Activated CD4-positive, alpha-beta memory T cell treated with anti-CD3 and anti-CD28 coated beads, Interleukin-2, amount 10 ng/mL, durations not matched to agents 7 days and 5 days (primary cell): ENCODE measurements at places on chromosomes 5 and 9.

- no peak for DNase-seq
Observed at GRCh38 chr5:154524181-154524580, 46.2 kb upstream of the HAND1 start.

DNA sequence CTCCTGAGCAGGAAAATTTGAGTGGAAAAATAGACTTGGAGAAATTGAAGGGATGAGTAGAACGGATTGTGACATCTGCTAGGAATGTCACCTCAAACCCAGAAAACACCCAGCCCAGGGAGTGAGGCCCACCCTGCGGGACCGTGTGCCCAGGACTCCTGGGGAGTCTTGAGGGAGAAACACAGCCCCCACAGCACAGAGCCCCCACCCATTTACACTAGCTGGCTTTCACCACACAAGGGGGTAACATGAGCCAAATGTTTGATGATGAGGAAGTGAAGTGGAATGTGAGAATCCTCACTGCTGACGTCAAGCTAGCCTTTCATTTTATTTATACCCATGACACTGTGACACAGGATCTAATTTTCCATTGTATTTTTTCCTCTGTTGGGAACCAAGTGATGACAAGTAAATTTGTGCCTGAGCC is 42.8 kb upstream of the PDE8B start:
- DNase-seq = no peak

DNA sequence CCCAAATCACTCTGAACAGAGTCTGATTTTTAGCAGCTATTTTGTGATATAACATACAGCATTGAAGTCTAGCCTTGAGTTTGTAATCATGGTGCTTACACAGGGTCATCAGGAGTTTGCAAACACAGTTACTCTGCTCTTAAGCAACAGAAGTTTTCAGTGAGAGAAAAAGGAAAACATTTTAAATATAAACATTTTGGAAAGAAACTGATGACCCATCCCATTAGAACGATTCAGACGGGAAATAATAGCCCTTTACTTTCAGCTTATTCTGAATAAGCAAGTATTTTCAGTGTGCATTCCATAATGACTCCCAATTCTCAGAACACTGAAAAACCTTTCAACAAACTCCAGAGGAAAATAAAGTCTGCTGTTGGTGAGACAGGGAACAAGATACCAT is 46.7 kb upstream of the TMC1 start:
- no peak for DNase-seq

DNA sequence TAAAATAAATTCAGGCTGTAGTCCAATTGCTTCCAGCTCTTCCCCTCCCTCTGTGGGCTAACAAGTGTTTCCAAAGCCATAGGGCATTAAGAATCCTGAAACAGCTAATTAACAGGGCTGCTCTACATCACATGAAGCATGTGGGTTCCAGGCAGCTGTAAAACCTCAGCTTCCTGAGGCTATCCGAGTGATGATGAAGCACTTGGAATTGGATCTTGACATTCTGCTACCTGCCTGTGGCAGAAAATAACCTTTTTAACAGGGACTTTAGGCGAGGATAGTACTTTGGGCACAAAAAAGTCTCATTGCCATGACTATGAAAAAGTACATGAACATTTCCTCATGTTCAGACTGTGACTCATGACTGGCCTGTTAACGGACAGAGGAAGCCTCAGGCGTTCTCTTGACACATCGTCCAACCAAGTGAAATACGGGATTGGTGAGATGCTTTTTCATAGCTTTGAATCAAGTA is 107.2 kb downstream of the PDE4D start:
- no peak for DNase-seq

DNA sequence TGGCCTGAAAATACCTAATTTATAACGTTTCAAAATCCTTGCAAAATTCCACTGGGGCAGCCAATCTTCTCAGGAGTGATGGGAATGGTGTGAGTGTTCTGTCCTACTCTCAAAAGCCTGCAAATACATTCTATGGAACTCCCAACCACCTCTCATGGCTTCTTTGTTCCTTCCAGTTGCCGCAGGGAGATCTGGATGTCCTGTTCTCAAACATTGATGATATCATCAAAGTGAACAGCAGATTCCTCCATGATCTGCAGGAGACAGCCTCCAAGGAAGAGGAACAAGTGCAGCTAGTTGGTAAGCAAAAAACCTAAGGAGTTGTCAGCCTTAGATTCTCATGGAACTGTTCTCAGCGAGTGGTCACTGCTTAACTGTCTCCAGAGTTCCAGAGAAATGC is 19.6 kb downstream of the ARHGEF37 start:
- no peak for DNase-seq

DNA sequence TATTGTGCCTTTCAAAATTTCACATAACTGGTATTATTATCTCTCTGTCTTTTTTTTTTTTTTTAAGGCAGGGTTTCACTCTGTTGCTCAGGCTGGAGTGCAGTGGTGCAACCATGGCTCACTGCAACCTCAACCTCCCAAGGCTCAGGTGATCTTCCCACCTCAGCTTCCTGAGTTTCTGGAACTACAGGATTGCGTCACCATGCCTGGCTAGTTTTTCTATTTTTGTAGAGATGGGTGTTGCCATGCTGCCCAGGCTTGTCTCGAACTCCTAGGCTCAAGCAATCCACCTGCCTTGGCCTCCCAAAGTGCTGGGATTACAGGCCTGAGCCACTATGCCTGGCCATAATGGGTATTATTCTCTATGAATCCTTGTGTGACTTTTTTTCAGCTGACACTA is 402.3 kb upstream of the SMARCA2 start:
- DNase-seq = no peak

- no peak for DNase-seq
Observed at GRCh38 chr5:138369261-138369660, 16.8 kb downstream of the KDM3B start.

DNA sequence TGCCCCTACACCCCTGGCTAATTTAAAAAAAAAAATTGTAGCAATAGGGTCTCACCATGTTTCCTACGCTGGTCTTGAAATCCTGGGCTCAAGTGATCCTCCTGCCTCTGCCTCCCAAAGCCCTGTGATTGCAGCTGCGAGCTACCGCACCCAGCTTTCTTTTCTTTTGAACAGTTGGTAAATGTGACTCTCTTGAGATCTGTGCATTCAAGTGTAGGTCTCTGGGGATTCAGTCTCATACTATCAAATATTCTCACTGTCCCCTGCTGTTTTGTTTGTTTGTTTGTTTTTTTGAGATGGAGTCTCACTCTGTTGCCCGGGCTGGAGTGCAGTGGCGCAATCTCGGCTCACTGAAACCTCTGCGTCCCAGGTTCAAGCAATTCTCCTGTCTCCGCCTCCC is 42.3 kb upstream of the CXXC5 start:
- DNase-seq = no peak

GRCh38 chr9:97570899-97571298 is 62.3 kb downstream of the TSTD2 start:
- no peak for DNase-seq

DNA sequence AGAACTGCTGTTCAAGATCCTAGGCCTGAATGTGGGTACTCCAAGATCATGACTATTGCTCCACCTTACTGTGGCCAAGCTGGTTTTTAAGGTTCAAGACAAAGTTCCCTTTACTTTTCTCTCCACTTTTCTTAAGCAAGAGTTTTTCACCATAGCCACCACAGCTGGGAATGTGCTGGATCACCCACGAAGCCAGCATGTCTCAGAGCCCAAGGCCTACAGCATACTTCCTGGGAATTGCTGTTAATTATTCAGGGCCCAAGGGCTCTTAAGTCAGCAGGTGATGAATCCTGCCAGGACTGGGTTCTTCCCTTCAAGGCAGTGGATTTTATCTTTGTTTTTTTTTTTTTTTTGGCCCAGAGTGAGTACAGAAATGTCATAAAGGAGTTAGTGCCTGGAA is 149.4 kb upstream of the TUSC1 start:
- no peak for DNase-seq

DNA sequence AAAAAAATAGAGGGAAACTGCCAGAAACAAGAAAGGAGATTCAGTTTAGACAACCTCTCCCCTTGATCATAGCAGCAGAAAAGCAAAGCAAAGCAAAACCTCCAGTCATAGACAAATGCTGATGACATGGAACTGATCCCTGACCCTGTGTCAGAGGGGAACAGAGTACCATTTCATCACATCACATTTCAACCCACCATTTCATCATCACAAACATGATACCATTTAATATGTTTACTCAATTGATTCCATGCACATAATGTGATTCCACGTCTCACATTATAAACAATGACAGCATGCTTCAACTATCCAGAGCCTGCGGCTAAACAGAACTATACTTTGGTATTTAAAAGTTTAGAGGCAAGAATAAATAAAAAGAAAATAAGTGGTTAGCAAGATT is 28.7 kb upstream of the ACOT12 start:
- DNase-seq = no peak

DNA sequence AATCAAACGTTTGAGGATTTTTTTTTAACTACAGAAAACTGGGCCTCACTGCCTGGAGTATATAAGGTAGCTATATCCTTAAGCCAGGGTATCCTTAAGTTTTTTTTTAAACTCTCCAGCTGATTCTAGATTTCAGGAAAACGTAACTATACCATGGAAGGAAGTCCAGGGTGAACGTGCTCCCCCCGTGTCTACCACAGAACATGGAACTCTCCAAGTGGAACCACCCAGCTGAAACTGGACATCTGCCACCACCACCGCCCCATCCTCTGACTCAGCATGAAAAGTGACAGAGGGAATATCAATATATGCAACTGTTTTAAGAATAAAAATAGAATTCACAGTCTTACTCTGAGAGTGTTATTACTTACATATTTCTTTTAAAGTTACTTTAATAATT is 61.3 kb downstream of the DROSHA start:
- DNase-seq = no peak

DNA sequence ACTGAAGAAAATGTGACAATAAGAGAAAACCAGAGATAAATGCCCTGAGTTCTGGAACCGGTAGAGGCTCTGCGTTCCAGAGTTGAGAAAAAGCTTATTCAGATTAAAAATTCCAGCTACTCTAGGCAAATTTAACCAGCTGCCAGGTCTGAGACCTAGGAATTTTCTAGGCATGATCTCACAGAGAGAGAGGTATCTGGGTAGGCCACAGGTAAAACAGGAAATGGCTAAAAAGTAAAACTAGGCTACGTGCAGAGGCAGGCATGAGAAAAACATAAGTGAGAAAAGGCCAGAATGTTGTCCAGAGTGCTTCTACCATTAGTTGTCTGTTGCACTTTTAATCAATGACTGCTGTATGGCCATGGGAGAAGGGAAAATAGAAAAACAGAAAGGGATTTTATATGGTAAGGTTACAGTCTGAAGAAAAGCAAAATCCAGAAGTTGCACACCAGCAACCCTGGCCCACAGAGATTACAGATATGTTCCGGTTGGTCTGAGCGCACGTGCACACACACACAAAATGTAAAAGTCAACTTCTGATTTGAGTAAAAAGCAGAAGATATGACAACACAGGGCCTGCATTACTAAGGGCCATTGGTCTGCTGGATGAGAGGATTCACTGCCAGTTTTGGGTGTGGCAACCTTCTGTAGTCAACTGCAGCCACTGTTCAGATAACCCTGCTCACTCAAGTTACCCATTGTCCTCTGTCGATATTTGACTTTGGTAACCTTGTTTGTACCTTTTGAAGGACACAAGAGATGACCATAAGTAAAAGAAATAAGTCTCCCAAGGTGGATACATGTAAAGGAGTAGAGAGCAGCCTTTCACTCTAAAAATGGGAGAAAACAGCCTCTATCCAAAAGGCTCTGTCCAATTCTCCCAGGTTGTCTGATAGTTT is 266.0 kb downstream of the DTWD2 start:
- no peak for DNase-seq

DNA sequence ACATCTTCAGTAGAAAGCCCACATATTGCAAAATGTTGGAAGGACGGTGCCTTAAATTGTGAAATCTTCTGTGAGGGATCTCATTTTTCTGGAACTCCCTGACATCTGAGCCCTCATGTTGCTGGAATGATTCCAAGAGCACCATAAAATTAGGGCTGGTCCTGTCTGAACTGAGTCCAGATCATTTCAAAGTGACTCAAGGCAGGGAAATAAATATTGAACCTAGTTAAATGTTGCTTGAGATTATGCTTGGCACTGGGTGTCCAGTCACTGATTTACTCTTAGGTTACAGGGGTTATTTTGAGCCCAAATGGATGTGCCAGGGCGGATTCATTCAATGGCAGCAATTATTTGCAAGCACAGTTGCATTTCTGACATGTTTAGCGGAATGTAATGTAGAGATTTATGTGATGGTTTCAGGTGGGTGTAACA is 437.0 kb downstream of the PIK3R1 start:
- DNase-seq = no peak

DNA sequence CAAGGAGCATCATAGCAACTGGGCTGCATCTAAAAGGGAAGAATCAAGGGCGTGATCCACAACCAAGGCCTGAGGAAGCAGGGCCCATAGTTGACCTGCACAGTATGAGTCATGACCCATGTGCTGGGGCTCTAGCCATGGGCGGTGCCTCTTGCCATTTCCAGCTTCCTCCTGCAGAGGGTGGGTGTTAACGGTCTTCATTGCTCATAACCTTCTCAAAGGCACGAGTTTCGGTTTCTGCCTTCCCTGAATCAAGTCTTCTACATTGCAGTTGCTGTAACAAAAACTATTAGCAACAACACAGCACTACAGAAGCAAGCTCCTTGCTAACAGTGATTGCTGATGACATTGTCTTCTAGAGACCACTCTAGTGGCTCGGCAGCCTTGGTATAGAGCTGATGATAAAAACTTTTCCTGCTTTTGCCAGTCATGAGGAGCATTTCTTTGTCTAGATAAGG is 66.9 kb downstream of the CTSL start:
- peak; percentile 80 for DNase-seq

DNA sequence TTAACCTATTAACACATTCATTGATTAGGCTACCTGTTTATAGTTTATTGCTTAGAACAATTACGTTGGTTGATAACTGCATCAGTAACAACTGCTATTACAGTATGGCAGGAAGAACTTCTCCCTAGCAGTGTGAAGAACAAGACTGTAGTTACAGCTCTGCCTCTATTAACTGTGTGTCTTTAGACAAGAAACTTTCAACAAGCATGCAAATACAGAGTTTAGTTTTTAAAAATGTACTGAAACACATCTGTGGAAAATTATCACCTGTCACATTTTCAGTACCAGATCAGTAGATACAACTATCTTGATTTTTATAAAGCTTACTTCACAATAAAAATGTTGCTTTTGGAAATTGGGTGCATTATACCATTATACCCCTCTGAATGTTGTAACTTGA is 22.2 kb downstream of the ELL2 start:
- DNase-seq = no peak

DNA sequence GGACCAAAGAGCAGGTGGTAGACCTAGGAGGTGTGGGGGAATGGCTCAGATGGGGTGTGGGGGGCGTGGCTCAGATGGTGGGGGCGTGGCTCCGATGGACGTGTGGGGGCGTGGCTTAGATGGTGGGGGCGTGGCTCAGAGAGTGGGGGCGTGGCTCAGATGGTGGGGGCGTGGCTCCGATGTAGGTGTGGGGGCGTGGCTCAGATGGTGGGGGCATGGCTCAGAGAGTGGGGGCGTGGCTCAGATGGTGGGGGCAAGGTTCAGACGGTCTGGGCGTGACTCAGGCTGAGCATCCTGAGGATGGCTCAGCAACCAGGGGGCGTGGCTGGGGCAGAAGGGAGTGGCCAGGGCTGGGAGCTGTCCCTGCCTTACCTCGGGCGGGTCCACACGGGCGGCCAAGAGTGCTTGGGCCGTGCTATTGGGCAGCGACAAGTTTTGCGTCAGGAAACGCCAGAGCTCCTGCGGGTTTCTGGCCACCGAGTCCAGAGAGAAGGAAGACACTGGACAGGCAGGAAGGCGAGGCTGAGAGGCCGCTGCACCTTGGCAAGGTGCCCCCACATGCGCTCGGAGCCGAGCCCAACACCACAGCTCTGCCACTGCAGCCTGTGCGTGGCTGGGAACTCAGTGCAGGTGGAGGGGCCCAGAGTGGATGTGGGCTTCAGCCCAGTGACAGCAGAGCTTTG is 5.9 kb downstream of the ABCA2 start:
- peak; percentile 86 for DNase-seq

- no peak for DNase-seq
Observed at GRCh38 chr5:28975508-28975907, 1937.1 kb upstream of the CDH9 start.
